ENCODE measurements at places on chromosomes 6 and 20. TPM values are rescaled to one million over a fixed set of nuclear protein-coding genes. Genes with fewer than 3 reads are reported as not detected.

TTK gene
- 0.51 TPM for total RNA-seq

MLN gene
- not detected for total RNA-seq

VWA7 gene
- total RNA-seq: under 0.01 TPM

- no peak overlapping the region for H3K4me3 ChIP-seq
- no peak overlapping the region for H3K27ac ChIP-seq
- no peaks in the 10 kb centered on the region for H3K36me3 ChIP-seq
- no peaks in the 10 kb centered on the region for H3K27me3 ChIP-seq
- no peak for DNase-seq
Observed at GRCh38 chr6:6176586-6177228, 143.8 kb downstream of the F13A1 start.

DNA sequence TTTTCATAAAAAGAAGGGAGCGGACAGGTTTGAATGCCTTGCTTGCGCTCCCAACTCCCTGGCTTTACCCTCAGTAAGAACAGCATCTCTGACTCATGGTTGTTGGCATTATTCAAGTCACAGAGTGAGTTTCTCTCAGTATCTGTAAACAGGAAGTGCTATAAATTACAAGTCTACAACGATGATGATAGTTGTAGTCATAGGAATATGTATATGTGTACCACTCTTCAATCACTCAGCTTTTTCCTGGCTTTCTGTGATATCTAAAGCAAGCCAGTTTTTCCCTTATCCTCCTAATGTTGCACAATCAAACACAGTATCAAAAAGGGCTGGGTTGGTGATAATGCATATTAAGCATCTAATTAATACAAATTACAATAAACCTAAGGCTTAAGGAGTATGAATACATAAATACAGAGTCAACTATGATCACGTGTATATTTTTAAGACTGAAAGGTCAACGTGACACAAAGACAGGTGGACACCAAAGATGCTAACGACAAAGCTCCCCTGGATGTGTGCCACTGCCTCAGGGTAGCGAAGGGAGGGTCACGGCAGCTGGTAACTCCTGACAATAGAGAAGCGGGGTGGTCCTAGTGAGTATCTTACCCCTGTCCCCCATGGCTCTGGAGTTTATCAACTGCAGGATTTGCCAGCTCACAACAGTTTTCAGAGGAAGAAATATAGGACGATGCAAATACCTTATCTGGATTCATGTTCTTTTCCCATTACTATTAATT lies 202.8 kb downstream of the BTBD9 start:
- no peaks in the 10 kb centered on the region for H3K36me3 ChIP-seq
- H3K27me3 ChIP-seq: no peaks in the 10 kb centered on the region
- peak; percentile 62 for DNase-seq
- no peak overlapping the region for H3K27ac ChIP-seq

DNA sequence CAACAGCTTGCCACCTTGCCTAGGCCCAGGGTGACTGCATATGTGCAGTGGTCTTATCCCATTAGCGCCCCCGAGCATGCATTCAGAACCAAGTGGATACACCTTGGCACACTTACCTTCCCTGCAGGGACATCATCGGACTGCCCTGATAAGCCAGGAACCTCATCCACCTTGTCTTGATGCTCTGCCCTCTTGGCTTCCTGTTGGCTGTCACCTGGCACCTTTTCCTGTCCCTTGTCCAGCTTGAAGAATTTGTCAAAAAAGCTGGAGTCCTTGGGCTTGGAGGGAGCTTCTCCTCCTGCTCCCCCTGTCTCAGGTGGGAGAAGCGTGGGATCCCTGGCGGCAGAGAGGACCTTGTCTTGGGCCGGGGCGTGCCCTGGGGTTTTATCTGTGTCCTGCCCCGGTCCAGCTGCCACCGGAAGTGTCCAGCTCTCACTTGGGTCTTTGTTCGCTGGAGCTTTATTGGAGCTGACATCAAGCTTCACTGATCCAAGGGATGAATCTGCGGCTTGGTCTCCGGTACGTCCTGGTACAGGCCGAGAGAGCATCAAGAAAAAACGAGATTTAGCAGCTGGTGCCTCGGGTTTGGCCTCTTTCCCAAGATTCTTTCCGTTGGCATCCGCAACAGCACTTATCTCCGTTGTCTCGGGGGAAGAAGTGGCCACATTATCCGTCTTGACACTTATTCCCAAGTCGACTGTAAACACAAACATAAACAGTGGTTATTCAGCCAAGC lies 42.0 kb downstream of the BCAS1 start:
- peaks cover 3% of the 10 kb centered on the region for H3K27me3 ChIP-seq
- DNase-seq: no peak
- H3K4me3 ChIP-seq: no peak overlapping the region
- H3K4me1 ChIP-seq: no peaks in the 10 kb centered on the region
- no peak overlapping the region for H3K27ac ChIP-seq

DNA sequence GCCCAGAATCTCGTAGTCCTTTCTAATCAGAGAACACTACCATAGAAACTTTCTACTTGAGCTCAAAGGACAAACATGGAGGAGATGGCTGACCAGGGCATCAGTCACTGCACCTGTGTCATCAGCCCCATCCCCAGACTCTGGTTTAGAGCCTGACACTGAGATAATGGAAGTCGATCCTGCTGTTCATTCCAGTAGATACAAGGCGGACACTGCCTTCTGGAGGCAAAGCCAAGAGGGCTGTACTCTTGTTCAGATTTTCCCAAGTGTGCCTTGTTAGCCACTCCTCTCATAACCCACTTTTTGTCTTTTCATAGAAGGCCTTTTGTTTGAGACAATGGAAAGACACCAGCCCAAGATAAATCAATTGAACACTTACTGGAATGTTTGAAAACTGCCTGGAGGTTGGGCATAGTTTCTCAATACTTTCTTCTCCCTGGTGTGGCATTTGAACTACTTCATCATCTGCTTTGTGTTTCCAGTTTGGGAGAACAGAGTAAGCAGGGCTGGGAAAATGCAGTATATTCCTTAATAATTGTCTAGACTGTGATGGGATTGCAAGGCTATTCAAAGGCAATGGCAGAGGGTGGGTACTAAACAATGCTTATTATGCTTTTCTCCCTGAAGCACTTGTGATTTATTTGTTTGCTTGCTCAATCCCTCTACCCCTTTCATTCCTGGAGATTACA lies 99.7 kb downstream of the CLIC5 start:
- H3K4me1 ChIP-seq: no peaks in the 10 kb centered on the region
- H3K4me3 ChIP-seq: no peak overlapping the region
- no peaks in the 10 kb centered on the region for H3K27me3 ChIP-seq
- DNase-seq: no peak
- H3K36me3 ChIP-seq: no peaks in the 10 kb centered on the region

DNA sequence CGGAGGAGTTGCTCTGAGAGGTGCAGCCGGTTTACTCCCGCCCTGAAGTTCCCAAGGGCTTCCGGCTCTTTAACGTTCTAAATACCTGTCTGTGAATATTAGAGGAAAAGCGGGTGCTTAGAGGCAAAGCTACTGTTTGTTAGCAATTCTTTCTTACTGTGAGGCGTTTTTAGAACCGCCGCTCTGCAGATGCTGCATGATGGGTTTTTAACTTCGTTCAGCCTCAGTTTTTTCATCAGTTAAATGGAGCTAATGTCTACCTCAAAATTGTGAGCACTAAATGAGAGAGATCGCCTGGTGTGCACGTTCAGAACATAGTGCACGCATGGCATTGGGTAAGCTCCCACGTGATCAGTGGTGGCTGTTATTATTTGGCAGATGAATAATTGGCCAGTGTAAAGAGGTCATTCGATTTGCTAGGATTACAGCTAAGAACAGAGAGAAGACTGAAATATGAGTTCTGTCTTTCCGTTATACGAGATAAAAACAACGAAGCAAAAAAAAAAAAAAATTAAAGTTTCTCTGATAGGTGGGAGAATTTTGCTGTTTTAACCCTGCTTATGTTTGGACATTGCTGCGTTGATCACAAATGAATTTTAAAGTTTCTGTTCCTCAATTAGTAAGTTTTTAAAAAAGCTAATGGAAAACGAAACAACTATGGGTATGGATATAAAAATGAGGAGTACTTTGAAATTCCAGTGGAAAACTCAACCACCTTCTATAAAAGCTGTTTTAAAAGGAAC lies 660 bp upstream of the TFB1M start:
- H3K4me1 ChIP-seq: peaks cover 6% of the 10 kb centered on the region
- no peaks in the 10 kb centered on the region for H3K36me3 ChIP-seq
- peak overlapping the region; percentile 95 for H3K4me3 ChIP-seq
- peak; percentile 80 for DNase-seq
- H3K27ac ChIP-seq: peak overlapping the region; percentile 86

GRCh38 chr6:128532827-128533226 lies 12.4 kb upstream of the PTPRK start:
- H3K27ac ChIP-seq: no peak overlapping the region
- peak; percentile 26 for DNase-seq
- no peaks in the 10 kb centered on the region for H3K4me1 ChIP-seq
- H3K27me3 ChIP-seq: no peaks in the 10 kb centered on the region

DNA sequence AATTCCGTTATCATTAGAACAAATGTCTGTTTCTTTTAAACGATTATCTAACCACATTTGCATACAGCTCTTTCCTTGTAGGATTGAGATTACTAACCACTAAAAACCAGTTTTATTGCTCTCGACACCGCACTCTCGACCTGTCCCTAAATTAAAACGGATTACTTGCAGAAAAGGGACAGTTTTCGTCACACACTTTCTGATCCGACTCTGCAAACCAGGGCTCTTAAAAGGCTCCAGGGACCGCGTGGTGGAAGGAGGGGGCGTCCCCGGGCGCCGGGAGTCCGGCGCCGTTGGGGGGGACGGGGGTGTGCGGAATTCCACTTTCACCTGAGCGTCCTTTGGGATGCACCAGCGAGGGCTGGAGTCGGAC lies 731 bp downstream of the MAK start:
- H3K4me1 ChIP-seq: no peaks in the 10 kb centered on the region
- no peaks in the 10 kb centered on the region for H3K36me3 ChIP-seq
- no peak overlapping the region for H3K27ac ChIP-seq
- peak overlapping the region; percentile 61 for H3K4me3 ChIP-seq

GRCh38 chr20:5116875-5117274 lies 2.9 kb downstream of the PCNA start:
- peak overlapping the region; percentile 85 for H3K4me3 ChIP-seq
- DNase-seq: no peak
- peaks cover 3% of the 10 kb centered on the region for H3K36me3 ChIP-seq
- H3K27me3 ChIP-seq: no peaks in the 10 kb centered on the region
- H3K27ac ChIP-seq: no peak overlapping the region

GRCh38 chr6:2708456-2708855 lies 42.3 kb downstream of the MYLK4 start:
- H3K4me1 ChIP-seq: no peaks in the 10 kb centered on the region
- no peaks in the 10 kb centered on the region for H3K36me3 ChIP-seq
- no peak overlapping the region for H3K27ac ChIP-seq
- H3K27me3 ChIP-seq: no peaks in the 10 kb centered on the region

DNA sequence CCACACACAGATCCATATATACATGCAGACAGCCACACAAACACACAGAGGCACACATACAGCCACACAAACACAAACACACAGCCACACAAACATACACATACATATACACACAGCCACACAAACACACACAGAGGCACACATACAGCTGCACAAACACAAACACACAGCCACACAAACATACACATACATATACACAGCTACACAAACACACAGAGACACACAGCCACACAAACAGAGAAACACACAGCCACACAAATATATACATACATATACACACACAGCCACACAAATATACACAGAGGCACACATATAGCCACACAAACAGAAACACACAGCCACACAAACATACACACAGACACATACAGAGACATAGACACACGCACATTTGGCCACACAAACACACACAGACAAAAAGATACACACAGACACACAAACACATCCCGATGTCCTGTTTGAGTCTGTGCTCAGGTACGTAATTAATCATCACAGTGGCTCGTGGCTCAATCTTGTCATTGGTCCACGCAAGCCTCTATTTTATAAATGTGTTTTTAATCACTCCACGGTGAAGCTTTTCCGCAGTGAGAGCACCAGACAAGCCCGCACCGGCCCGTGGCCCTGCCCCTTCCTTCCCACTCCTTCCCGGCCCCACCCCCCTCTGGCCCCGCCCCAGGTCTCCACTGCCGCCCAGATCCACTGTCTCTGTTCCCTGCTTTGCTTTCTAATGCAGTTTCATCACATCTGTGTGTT lies 135.3 kb downstream of the CDH4 start:
- H3K4me1 ChIP-seq: peaks cover 6% of the 10 kb centered on the region
- peak; percentile 51 for DNase-seq
- H3K36me3 ChIP-seq: no peaks in the 10 kb centered on the region
- no peak overlapping the region for H3K4me3 ChIP-seq

Data from fibroblast of lung (primary cell).